ENCODE measurements at places on chromosomes 12 and 14.

DNA sequence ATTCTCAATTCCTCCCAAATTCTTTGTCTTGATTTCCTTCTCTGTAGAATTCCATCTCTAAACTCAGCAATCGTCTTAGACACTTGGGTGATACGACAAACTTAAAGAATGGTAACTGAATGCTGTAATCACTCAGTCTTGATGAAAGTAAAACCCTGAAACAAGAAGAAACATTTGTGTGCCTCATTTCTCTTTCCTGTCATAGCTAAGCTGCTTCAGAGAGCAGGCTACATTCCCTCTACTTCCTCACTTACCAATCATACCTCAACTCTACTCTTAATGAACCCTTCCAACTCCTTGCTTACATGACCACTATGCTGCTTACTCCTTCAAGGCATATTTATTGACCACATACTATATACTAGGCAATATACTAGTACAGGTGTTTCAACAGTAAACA lies 8.3 kb downstream of the MAP4K5 start:
- no peak for DNase-seq

DNA sequence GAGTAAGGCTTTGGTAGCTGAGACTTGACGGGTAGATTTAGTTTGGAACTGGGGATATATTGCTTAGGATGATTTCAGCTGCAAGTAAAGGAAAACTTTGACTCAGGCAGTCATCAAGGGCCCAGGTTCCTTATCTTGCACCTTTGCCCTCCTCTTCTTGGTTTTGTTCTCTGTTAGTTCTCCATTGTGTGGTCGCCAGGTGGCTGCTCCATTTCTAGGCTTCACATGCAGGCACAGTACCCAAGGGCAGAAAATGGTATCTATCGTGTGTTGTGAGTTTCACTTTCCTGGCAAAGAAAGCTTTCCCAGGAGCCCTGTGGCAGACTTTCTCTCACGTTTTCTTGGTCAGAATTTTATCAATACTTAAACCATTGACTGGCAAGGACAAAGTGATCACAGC lies 50.8 kb downstream of the VRK1 start:
- DNase-seq = no peak

- DNase-seq = no peak
These were observed 93.9 kb upstream of the OVCH1 start for GRCh38 chr12:29591140-29592020.

DNA sequence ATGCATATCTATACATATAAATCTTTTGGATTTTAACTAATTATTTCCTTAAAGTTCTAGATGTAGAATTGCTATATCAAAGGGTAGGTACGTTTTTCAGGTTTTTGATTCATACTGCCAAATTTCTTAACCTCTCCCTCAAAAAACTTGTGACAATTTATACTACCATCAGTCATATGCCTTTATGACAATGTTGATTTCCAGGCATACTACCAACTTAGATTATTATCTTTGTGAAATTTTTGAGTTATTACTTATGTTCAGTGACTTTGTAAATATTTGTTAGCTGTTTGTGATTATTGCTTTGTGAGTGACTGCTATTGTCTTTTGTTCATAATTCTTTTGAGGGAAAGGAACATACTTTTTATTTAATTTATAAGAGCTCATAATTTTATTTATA lies 107.0 kb downstream of the SLC38A6 start:
- DNase-seq = no peak

- DNase-seq = no peak
These were observed 135.3 kb downstream of the SLC38A6 start for GRCh38 chr14:61116369-61116768.

- DNase-seq = no peak
These were observed 63.6 kb upstream of the TMEM263 start for GRCh38 chr12:106892075-106892474.

DNA sequence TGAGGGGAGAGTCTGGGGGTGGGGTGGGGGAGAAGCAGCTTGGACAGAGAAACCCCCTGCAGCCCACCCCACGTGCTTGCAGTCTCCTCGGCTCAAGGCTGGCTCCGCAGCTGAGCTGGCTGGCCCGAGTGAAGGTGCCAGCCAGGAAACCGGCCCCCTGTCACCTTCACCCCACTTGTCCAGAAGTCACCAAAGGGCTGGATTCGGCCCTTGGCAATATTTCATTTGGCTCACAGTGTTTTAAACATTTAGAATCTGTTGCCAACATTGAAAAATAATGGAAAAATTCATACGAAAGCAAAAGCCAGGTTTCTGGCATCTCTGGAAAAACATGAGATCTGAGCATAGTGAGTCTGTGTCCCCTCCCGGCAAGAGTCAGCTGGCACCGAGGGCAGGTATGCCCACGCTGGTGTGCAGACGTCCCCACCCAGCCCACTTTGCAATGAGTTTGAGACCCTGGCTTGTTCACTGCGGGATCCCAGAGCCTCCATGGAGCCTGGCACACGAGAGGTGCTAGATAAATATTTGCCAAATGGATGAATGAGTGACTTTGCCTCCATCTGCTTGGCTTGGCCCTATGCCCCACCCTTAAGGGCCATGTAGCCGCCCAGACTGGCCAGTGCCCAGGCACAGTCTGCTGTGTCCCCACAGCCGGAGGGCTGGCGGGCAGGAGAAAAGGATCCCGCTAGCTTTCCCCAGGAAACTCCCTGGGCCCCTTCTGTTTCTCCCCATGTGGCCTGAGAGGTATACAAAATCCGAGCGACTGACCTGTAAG lies 18.2 kb downstream of the MSI1 start:
- DNase-seq = no peak

- no peak for DNase-seq
These were observed 291.0 kb downstream of the SNAPC1 start for GRCh38 chr14:62053188-62053587.

DNA sequence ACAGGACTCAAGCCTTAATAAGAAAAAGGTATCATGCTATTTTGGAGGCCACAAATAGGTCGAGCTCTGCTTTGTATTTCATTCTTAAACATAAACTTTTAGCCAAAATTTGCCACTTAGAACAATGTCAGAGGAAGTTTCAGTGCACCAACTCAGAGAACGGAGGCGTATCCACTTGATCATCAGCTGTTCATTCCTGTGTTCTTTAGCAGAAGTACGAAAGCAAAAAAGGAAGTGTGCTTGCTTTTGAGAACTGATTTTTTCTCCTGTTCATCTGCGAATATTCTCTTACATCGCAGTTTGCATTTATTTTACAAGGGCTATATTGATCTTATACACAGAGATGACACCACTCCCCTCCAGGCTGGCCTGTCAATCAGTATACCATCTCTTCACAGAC lies 188.6 kb upstream of the SOX5 start:
- DNase-seq = no peak

DNA sequence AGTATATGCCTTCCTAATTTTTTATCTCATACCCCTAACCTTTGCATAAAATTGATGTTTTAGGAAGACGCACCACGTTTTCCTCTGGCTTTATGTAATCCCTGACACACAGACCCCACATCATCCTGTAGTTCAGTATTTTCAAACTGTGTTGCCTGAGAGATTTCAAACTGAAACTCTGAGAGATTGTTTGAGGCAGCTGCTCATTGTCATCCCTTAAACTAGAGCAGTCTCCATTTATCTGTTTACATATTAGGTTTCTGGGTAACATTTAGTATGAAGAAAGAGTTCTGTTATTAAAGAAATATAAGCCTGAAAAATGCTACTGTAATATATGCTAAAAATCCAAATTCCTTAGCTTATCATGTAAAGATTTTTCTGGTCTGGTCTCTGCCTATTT lies 24.3 kb downstream of the MNAT1 start:
- DNase-seq = no peak

GRCh38 chr14:70812124-70812818 lies 3.0 kb upstream of the MAP3K9 start:
- DNase-seq = no peak

DNA sequence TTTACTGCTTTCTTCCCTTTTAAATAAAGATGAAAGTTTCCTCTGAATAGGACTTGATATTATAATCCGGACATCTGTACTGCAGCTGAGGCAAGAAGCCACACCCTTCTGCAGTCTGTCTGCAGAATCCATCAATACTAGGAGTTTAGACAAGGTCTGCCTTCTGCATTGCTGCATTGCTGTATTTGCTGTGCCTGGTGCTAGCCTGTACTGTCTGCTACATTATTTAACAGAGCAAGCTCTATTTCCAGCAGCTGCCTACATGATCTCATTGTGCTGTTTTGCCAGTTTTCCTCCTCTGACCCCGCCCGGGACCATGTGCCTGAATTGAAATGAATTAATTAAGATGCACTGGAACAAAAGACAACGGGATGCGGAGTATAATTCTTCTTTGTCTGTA lies 1.7 kb downstream of the TUBA1A start:
- DNase-seq = no peak

DNA sequence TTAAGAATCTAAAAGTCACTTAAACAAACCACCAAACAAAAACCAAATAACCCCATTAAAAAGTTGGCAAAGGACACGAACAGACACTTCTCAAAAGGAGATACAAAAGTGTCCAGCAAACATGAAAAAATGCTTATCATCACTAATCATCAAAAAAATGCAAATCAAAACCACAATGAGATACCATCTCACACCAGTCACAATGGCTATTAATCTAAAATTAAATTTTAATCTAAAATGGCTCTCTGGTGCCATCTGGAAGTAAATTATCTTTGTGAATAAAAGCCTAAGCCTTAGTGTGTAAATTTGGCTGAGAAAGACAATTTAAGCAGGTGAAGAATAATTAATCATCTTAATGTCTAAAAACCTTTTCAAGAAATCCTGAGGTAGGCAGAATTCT lies 204.5 kb upstream of the PPFIA2 start:
- no peak for DNase-seq

- DNase-seq = peak; percentile 18
These were observed 704 bp downstream of the ATP2B1 start for GRCh38 chr12:89707703-89708564.

GRCh38 chr12:6524648-6525047 lies 9.7 kb upstream of the GAPDH start:
- no peak for DNase-seq

GRCh38 chr14:68495101-68496039 lies 297.5 kb downstream of the ZFP36L1 start:
- DNase-seq = no peak

DNA sequence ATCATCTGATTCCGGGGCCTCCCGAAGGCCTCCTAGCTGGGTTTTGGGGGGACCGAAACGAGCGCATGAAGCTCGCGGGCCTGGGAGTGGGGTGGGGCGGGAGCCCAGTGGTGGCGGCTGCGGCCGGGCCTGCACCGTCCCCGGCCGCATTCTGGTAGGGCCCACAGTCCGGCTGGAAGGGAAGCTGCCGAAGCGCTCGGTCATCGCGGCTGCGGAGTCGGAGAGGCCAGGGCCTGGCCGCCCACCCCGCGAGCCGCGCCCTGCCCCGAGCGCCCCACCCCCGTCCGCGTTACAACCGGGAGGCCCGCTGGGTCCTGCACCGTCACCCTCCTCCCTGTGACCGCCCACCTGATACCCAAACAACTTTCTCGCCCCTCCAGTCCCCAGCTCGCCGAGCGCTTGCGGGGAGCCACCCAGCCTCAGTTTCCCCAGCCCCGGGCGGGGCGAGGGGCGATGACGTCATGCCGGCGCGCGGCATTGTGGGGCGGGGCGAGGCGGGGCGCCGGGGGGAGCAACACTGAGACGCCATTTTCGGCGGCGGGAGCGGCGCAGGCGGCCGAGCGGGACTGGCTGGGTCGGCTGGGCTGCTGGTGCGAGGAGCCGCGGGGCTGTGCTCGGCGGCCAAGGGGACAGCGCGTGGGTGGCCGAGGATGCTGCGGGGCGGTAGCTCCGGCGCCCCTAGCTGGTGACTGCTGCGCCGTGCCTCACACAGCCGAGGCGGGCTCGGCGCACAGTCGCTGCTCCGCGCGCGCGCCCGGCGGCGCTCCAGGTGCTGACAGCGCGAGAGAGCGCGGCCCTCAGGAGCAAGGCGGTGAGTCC lies at the start of gene KLC1:
Gene KLC1 (plus strand): TSS at position 528 of the 819 bp plus-strand sequence. CDS start 25,354 bp downstream, outside the sequence.
- DNase-seq = peak; percentile 76

GRCh38 chr12:113194971-113195391 lies 9.5 kb downstream of the RITA1 start:
- no peak for DNase-seq

- no peak for DNase-seq
These were observed 9.7 kb upstream of the KRT81 start for GRCh38 chr12:52300796-52301691.

- no peak for DNase-seq
These were observed 15.5 kb downstream of the CLSTN3 start for GRCh38 chr12:7145671-7146070.

- DNase-seq = no peak
These were observed 60.7 kb upstream of the PYGL start for GRCh38 chr14:51004801-51005526.

DNA sequence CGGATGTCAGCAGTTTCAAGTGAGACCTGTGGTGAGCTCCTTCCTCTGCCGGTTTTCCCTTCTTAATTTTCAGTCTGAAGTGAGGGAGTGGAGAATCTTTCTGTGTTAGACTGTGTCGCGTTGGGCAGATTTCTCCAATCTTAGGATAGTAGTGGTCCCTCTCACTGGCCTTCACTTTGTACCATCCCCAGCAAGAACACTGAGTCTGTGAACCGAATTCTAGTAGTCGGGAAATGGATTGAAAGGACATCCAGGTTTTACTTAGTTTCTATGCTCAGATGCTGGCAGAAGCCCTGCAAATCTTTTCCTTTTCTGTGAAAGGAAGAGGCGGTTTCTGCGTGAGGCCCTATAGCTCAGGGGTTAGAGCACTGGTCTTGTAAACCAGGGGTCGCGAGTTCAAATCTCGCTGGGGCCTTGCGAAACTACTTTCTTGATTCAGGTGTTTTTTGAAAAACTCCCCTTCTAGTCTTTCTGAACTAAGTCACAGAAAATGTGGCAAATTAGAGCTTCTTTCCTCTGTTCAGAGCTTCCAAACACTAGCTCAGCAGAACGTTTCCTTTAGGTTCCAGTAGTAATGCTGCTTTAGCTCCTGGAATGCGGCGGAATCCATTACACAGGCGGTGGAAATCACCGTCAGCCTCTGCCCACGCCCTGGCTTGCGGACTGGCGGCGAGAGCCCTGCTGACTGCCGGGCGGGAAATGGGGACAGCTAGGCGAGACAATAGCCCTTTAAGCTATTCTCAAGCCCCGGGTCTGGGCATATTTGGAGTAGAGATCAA lies 2.8 kb upstream of the RNASE4 start:
- DNase-seq = peak; percentile 80

- no peak for DNase-seq
These were observed 8.0 kb upstream of the MON2 start for GRCh38 chr12:62458626-62459025.

- no peak for DNase-seq
These were observed 111.8 kb upstream of the DIO2 start for GRCh38 chr14:80323038-80323665.
